Hindlimb muscle (tissue), 1 donor: ENCODE measurements at places on chromosomes 5 and 9.

DNA sequence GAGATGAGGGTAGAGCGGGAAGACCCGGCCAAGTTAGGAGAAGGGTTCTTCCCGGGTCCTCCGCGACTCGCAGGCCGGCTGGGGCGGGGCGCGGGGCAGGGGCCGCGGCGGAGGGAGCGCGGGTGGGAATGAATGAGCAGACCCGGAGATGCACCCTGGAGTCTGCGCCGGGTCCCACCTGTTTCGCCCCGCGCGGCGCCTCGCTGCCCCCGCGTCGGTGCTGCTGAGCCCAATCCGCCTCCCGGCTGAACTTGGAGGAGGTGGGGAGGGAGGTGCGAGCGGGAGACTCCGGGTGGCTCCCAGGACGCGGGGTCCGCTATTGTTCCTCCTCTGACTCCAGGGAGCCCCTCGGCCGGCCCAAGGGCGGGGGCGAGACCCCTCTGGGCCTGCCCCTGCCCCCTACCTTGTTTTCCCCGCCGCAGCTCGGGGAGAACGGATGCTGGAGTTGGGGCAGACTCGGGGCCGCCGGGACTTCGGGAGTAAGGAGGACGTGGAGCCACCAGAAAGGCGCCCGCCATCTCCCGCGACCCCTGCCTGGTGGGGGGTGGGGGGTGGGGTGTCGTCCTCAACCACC is 659 bp downstream of the RAI14 start:
- peak; percentile 36 for DNase-seq

DNA sequence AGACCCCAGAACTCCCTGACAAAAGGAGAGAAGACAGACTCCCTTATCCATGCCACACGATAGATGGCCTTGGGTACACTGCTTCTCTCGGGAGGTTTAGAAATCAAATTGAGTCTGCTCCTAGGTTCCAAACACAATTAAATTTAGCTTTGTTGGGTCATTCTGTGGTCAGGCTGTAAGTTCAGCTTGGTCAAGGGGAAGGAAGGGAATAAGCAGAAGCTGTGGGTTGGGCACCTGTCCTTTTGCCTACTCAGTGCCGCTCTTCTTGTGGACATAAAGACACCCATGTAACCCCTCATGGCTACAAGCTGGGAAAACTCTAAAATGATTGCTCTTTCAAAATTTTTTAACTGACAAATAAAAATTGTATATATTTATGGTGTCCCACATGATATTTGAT is 19.1 kb upstream of the AK3 start:
- peak; percentile 19 for DNase-seq

DNA sequence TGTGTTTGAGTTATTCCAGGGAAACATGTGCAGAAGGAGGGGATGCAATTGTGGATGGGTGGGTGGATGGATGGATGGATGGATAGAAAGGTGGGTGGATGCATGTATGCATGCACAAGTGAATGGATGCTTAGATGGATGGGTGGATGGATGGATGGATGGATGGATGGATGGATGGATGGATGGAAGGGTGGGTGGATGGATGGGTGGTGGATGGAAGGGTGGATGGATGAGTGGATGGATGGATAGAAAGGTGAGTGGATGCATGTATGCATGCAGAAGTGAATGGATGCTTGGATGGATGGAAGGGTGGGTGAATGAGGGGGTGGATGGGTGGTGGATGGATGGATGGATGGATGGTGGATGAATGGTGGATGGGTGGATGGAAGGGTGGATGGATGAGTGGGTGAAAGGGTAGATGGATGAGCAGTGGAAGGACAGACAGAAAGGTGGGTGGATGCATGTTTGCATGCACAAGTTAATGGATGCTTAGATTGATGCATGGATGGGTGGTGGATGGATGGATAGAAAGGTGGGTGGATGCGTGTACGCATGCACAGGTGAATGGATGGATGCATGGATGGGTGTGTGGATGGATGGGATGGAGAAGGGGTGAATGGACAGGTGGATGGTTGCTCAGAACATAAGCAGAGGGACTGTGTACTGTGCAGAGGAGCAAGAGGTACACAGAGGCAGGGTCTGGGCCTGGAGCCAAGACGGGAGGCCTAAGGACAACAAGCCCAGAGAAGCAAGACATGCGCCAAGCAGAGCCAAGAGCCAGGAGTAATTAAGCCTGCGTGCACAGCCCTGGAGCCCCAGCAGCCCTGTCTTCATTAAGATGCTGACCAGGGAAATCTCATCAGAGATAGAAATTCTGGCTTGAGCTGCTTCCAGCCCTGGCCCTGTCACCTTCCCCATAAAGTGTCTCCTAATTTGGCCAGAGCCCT is 84.6 kb upstream of the PPP1R26 start:
- DNase-seq = no peak

DNA sequence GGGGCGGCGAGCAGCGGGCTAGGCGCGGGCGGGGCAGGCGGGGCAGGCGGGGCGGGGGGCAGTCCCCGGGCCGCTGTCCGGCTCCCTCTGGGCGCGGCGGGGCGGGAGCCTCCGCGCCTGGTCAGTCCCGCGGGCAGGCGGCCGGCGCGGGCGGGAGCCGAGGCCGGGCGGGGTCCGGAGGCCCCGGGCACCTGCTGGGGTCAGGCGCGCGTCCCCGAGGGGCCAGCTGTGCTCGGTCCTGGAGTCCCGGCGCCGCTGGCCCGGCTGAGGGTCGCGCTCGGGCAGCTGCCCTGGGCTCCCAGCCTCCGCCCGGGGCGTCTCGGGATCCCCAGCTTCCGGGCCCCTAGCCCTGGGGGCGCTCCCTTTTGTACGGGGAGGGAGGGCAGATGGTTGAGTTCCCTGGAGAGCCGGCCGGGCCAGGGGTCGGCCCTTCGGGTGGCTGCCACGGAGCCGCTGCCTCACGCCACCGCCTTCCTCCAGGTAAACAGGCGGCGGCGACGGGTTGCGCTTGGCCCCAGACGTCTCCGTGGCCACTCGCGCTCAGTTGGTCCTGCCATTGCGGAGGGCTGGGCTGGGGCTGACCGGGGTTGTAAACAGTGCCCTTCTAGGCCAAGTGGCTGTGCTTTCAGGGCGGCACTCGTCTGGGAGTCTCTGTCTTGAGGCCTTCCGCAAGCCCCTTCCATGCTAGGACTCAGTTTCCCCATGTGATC is 473 bp downstream of the ZBTB34 start:
- peak; percentile 17 for DNase-seq

- DNase-seq = no peak
These were observed 1.8 kb downstream of the RPL12 start for GRCh38 chr9:127449332-127449966.
